ENCODE measurements at places on chromosomes 6 and 20.

GRCh38 chr6:137798261-137798660 is 68.8 kb upstream of the TNFAIP3 start:
- no peak for DNase-seq

- no peak for DNase-seq
Measured at GRCh38 chr6:87687296-87687695, 14.7 kb downstream of the AKIRIN2 start.

- no peak for DNase-seq
Measured at GRCh38 chr6:152048921-152049320, 241.4 kb downstream of the ESR1 start.

GRCh38 chr6:69390125-69390524 is 406.7 kb downstream of the LMBRD1 start:
- no peak for DNase-seq

DNA sequence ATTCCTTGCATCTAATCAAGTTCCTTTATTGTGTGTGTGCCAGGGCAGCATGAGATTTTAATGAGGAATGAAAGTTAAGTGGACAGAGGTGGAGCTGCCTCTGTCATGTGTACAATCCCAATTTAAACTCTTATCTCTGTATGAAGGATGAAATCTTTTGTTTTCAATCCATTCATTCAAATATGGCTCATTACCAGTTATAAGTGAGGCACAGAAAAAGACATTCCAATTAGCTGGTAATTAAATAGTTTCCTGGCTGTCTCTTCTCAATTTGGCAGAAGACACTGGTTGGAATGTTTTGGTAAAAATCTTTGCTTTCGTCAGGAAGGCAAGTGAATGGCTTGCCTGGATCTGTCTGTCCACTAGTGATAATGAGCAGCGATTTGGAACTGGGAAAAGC is 46.4 kb downstream of the CLVS2 start:
- no peak for DNase-seq

DNA sequence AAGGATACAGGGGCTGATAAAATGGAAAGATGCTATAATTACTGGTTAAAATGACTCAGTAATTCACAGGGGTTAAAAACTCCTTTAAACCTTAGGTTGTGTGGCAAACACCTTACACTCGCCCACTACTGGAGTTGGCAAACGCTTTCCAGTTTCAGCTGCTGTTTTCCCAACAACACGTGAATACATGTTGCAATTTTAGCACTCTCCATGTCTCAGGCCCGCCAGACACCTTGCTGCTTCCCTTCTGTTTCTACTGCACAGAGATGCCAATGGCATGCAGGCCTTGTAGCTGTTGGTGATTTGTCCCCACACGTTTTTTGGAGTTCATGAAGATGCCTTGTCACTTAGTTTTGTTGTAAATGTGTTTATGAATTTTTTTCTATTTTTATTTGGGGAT is 5.3 kb upstream of the TTPAL start:
- DNase-seq = no peak

DNA sequence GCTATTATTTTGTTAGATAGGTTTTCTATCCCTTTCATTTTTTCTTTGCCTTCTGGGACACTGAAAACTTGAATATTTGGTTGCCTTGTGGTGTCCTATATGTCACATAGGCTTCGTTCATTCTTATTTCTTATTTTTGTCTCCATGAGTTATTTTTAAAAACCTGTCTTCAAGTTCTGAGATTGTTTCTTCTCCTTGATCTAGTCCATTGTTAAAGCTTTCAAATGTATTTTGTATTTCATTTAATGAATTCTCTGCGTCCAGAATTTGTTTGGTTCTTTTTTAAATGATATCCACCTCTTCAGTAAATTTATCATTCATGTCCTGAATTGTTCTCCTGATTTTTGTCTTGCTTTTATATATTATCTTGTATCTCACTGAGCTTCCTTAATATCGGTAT is 243.2 kb upstream of the BMP2 start:
- DNase-seq = no peak

- DNase-seq = no peak
Measured at GRCh38 chr6:114020196-114020595, 49.2 kb upstream of the HDAC2 start.

GRCh38 chr6:107103082-107103481 is 12.2 kb downstream of the BEND3 start:
- DNase-seq = no peak

DNA sequence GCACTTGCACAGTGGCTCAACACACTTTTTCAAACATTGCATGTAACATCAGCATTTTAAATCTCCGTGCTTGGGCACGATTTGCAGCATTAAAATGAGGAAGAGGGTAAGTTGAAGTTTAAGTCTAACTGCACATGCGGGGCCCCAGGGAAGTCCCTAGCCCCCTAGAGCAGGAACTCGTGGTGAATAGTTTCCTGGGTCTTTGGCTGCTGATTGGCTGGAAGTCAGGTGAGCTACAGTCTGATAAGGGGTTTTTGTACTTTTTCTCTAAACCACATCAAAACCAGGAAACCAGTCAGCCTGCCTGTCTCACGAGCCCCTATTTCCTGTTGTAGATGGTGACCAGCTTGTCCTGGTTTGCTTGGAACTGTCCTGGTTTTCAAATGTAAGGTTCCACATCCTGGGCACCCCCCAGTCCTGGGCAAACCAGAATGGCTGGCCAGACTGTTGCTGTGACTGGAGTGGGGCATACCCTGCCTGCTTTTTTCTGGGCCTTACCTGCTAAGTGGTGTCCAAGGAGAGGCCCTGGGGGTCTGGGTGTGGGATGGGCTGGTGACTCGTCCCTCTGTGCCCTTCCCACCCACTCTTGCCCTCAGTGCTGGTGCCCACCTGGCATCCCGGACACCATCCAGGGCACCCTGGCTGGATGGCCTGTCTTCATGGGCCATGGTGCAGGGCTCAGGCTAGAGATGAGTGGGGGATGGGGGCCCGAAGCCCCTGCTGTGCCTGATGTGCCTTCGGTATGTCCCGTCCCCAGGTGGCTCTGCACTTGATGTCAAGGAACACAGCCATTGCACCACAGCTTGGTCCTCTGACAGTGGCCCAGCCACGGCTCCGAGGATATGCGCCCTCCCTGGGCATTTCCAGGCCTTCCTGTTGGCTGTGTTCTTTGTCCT is 31.8 kb downstream of the SUN5 start:
- peak; percentile 76 for DNase-seq

- DNase-seq = no peak
Measured at GRCh38 chr20:63055575-63056235, 48.9 kb upstream of the BHLHE23 start.

GRCh38 chr6:27472182-27472616 is 706 bp downstream of the ZNF184 start:
- DNase-seq = peak; percentile 47

DNA sequence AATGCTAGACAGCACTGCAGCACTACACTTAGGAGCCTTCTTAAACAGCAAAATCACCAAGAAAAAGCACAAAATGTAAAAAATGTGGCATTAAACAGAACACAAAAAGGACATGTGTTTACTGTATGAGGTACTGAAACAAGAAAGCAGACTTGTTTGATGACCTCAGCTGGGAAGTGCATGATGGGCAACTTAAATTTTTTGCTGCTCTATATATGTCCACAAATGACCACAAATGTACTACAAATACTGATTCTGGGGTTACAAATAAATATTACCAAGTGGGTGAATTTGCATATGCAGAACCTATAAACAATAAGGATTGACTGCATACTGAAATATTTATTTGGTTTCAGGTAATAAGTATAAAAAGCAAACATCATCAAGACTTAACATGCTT is 13.1 kb downstream of the RAB23 start:
- no peak for DNase-seq

- no peak for DNase-seq
Measured at GRCh38 chr20:19114410-19114809, 98.0 kb upstream of the SLC24A3 start.

GRCh38 chr6:133055441-133055966 is 185.7 kb upstream of the EYA4 start:
- no peak for DNase-seq

DNA sequence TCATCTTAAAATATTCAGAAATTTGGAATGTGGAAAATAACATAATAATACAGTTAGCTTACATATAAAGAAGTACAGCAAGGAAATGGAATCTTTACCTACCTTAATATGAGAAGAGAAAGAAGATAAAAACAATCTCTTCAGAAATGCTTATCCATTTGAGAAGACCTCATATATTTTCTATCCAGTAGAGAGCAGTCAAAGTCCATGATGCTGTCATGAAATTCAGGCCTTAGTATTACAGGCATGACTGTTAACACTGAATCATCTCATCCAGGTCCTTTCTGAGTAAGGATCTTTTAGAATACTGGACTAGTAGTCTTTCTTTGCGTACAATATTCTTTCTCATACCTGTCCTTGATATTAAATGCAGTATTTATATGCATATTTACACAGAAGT is 713.4 kb downstream of the CD109 start:
- DNase-seq = no peak

- no peak for DNase-seq
Measured at GRCh38 chr6:2949121-2949520, 22.2 kb downstream of the SERPINB6 start.

- no peak for DNase-seq
Measured at GRCh38 chr6:17879184-17879583, 108.3 kb downstream of the KIF13A start.

DNA sequence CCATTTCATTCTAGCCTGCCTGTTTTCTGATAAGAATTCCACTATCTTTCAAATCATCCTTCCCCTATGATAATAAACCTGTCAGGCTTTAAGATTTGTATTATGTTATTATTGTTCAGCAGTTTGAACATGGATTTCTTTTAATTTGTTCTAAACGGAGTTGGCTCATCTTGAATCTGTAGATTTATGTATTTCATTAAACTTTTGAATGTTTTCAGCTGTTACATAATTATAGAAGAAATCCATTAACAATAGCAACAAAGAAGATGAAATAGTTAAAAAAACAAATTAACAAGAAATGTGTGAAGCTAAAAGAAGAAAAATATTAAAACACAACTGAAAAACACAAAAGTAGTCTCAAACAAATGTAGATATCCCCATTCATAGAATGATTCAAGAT is 223.7 kb upstream of the RUNX2 start:
- DNase-seq = no peak

DNA sequence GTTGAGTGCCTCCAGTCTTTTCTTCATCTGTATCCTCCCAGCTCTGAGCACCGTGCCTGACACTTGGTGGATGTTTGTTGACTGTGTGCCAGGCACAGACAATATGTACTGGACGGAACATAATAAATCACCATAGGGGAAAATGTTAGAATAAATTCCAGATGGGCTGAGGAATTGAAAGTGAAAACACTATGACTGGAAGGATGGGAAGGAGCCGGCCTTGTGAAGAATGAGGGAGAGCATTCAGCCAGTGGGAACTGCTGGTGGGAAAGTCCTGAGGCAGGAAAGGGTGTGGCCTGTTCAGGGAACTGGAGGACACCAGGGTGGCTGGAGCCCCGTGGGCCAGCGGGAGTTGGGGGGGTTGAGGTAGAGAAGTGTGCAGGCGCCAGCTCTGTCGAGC is 75.4 kb downstream of the MTHFD1L start:
- no peak for DNase-seq

DNA sequence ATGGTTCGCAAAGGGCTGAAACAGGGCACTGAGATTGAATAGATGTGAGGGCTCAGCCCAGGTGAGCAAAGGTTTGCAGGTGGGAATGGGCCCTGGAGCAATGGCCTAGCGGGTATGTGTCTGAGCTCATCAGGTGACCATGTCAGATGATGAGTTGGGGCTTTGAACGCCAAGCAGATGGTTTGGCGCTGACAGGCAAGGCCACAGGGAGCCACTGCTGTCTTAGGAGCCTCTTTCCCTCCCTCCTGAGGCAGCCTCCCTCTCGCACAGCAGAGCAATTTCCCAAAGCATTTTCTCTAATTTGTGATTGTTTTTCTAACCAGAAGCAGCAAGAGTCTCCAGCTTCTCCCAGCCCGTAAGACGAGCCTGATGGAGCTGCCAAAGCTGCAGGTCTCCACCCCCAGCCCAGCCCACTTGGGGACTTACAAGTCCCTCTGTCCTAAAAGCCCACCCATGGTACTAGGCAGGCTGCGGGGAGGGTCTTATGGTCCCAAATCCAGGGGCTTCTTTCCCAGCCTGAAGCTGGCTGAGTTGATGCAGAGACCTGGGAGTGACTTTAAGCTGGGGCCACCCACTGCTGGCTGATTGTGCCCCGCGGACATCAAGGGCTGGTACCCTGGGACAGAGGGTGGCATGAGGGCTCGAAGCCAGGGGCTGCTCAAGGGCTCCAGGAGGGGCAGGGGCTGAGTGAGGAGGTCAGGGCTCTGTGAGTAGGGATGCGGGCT is 11.6 kb downstream of the CDH22 start:
- no peak for DNase-seq

GRCh38 chr6:45699663-45700062 is 316.0 kb downstream of the CLIC5 start:
- no peak for DNase-seq

GRCh38 chr6:75109765-75110164 is 96.1 kb downstream of the COL12A1 start:
- DNase-seq = no peak

DNA sequence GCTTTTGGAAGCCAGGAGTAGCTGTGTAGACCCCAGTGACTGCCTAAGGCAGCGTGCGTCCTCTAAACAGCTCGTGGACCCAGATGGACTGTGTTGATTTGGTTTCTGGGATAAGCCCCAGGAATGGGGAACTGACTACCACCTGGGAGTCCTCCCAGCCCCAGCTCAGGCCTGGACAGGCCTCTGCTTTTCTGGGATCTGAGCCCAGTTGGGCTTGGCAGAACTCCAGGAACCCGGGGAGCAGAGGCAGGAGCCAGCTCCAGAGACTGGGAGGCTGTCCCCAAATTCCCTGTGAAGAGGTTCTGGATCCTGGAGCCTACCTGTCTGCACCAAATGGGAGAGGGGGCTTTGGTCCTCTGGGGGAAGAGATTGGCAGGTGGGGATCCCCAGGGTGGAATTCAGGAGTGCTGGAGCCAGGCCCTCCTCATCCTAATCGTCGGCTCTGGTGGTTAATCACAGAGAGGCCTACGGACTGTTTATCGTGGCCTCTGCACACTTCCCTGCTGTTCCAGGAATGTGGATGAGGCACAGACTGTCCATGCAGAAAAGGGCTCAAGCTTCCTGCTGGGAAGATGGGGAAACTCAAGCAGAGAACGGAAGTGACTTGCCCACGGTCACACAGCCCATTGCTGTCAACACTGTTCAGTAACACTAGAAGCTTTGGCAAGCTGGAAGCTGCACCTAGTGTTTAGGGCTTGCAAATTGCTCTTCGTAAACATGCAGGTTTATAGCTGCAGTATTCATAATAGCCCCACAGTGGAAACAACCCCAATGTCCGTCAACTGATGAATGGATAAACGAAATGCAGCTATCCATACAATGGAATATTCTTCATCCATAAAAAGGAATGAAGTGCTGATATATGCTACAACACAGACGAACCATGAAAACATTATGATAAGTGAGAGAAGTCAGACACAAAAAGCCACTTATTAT is 100.6 kb downstream of the KCNB1 start:
- DNase-seq = no peak
